G401 (cell line): ENCODE measurements at places on chromosomes 3 and 15.
A peak's percentile ranks its signal among the peaks of the same experiment; 100 is the strongest.

DNA sequence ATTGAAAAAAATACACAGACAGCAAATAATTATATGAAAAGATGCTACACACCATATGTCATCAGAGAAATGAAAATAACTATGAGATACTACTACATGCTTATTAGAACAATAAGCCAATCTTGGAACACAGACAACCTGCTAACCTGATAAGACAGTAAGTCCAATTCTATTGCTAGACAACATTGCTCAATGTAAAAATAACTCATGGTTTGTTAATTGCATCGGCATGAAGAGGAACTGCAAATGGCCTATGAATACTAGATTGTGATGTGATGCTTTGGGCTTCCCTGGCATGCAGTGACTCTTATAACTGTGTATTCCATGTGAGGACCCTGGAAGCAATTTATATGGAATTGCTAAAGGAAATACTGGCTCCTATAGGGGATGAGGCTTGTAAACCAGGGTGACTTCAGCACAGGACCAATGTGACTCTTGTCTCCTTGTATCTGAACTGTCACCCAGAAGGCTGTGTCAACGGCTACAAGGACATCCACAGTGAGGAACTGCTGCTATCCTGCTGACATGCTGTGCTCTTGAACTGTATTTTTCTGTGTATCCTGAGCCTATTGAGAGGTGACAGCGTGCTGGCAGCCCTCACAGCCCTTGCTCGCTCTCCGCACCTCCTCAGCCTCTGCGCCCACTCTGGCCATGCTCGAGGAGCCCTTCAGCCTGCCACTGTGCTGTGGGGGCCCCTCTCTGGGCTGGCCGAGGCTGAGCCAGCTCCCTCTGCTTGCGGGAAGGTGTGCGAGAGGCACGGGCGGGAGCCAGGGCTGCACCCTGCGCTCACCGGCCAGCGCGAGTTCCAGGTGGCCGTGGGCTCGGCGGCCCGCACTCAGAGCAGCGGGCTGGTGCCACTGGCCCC is 385.7 kb downstream of the CNTN4 start:
- no peak for DNase-seq

DNA sequence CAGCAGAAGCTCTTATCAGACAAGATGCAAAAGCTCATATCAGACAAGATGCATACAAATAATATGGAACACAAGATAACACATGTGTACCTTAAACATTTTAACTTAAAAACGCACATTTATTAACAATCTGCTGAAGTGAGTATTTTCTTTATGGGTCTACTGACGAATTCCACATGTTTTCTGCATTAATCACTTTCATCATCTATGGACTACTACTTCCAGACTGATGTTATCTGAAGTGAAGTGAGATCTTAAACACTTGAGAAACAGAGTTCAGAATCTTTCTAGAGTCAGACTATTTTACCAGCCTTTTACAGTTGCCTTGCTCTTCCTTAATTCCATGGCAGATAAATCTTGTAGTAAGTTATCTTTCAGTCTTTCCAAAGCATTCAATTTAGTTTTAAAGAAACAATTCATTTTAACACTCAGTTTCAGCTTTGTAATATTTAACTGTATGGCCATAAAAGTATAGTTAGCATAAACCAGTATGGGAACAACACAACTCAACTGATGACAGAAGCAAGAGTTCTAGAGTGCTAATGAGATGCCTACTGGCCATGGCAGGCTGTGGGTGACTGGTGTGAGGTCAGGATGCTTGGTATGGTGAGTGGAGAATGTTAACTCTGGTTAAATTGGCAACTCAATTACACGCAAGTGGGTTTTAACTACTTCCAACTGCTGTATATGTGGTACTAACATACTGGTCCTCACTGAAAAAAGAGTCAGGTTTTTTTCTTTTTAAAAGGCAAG is 9.8 kb downstream of the CMTM6 start:
- DNase-seq, result no peak

DNA sequence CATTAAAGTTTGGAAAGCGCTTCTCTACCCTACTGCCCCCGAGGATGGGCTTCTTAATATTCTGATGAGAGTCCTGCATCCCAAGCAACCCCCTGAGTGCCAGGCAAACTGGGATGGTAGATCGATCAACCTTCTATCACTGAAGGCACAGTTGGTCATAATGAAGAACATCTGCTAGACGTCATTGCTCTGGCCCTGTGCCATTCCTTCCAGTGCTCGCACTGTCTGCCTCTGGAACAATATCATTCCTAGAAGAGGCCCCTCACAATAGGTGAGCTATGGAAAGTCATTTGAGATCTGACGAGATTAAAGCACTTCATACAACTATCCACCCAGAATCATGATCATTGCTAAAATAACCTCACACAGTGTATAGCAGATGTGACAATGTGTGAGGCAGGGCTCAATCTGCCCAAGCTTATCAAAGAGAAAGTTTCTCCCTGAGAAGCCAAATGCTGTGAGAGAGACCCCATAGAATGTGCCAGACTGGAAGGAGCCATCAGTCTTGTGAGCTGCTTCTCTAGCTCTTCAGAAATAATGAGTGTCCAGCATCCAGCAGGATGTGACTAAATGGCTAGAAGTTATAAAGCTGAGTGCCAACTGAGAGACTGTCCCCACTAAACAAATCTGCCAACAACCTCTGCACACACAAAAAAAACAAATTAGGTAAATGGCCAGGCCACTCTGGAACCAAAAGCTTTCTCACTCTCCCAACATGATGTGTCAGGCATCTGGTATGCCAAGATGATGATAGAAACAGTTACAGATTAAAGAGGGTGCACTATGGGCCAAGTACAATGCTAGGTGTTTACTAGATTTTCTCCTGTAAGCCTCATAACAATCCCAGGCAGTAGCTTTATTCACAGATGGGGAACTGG is 165.5 kb downstream of the NECTIN3 start:
- DNase-seq, result no peak

GRCh38 chr3:122025296-122025695 is 3.2 kb upstream of the ILDR1 start:
- no peak for DNase-seq

- no peak for DNase-seq
These were observed 320.3 kb upstream of the SATB1 start for GRCh38 chr3:18745472-18745871.

DNA sequence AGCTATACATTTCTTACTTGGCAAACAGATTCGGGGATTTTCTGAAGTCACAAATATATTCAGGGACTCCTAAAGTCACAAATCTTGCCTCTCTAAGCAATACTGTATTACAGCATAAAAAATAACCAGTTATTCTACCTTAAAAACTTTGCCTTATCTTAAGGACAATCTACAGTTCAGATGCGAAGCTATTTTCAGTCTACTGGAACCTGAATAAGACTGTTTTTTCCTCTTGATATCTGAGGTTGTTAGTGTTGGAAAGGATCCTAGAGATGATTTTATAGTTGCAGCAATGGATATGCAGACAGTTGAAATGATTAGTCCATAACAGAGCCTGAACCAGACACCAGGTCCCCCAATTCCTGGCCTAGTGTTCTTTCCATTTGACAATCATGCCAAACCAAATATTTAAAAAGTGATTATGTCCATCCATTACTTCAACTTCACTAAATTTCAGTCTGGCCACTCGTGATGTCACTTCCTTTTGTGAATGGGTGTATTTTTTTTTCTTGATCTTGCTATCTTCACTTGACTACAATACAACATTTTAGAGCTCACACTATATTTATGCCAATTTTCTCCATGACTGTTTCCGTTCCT is 1.8 kb downstream of the HDGFL3 start:
- peak; percentile 30 for DNase-seq

DNA sequence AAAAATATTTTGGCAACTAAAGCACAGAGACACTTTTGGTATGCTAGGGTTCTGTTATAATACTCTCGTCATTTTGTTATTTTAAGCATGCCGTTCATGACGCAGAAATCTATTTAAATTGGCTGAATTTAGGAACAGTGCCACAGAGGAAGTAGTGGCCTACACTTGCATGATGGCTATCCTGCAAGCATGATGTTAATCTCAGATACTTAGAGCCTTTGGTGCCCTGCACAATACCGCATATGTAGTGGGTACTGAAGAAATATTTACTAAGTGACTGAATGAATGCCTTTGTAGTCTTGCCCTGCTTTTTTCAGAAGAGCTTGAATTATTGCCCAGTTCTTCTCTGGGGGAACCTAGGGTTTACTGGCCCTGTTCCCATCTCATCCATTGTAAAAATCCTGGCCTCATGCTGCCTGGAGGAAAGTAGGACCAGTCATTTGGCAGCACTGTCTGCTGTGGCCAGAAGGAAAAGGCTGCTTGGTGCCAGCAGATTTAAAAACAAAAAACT is 79.0 kb downstream of the SERPINI1 start:
- peak; percentile 97 for DNase-seq

DNA sequence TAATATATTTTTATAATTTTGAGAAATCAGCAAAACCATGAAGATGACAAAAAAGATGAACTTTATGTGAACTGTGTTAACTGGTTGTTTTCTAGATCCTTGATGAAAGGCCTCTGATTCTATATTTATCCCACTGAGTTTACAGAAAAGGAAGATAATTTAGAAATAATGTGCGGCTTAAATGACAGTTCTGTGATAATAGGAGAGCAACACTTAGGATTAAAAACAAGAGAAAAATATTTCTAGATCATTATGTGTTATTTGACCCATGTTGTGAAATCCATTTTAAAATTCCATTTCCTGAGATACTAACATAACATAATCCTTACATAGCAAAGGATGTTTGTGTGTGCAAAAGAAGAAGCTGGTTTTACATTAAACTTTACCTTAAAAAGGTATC is 598.0 kb downstream of the DIPK2A start:
- no peak for DNase-seq

- DNase-seq, result no peak
These were observed 662.9 kb downstream of the SQOR start for GRCh38 chr15:46297766-46298165.

GRCh38 chr15:70834999-70835398 is 19.0 kb downstream of the LARP6 start:
- no peak for DNase-seq

DNA sequence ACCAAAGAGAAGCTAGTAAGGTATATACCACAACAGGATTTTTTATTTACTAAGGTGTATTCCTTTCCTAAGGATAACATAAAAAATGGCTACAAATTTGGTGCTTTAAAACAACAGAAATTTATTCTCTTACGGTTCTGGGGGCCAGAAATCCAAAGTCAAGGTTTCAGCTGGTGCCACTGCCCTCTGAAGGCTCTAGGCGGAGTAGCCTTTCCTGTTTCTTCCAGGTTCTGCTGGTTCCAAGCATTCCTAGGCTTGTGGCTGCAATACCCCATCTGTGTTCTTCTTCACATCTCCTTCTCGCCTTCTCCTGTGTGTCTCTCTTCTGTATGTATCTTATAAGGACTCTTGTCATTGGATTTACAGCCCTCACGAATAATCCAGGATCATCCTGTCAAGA is 549.9 kb downstream of the GRM7 start:
- no peak for DNase-seq

- no peak for DNase-seq
These were observed 336.3 kb upstream of the CFAP20DC start for GRCh38 chr3:59386165-59386564.

GRCh38 chr3:1404270-1404962 is 311.6 kb downstream of the CNTN6 start:
- peak; percentile 20 for DNase-seq

DNA sequence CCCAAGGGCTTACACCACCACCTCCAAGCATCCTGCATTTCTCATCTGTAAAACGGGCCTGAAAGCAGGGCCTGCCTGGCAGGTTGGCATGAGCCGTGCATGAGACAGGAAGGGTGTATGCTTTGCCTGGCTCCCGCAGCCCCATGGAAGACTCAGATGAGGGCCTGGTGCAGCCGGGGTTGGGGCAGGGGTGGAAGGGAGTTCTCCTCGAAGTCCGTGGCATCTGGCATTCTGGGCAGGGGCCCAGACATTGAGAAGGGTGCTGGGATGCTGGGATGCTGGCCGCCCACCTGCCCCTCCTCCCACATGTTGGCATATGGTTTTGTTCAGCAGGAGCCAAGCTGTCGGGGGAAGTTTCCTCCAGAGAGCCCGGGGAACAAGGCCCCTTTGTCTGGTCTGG is 13.0 kb upstream of the FBLN2 start:
- peak; percentile 30 for DNase-seq

DNA sequence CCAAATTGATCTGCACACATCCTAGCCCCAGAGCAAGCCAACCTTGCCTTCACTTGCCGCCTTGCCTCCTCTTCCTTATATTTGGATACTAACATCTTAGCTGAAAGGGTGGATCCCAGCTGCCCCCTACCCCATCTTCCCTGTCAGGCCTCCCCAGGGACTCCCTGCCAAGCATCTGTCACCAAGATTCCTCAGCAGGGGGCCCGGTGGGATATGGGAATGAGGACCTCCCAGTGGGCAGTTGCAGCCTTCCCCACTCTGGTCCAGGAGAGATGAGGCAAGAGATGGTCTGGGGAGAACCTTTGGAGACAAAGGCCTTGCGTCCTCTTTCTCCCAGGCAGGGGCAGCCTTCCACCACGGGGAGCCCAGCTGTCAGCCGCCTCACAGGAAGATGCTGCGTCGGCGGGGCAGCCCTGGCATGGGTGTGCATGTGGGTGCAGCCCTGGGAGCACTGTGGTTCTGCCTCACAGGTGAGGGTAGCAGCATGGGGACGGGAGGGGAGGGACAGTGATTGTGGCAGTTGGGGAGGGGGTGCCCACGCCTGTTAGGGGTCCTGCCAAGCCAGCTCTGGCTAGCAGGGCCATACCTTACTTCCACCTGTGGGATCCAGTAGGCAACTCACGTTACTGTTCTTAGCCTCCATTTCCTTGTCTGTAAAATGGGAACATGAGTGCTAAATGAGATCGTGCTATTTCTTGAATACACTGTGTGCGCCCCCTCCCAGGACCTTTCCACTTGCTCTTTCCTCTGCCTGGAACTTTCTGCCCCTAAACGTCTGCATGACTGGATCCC is 15.3 kb downstream of the CD276 start:
- no peak for DNase-seq

GRCh38 chr3:29775340-29775739 is 494.5 kb downstream of the RBMS3 start:
- no peak for DNase-seq

DNA sequence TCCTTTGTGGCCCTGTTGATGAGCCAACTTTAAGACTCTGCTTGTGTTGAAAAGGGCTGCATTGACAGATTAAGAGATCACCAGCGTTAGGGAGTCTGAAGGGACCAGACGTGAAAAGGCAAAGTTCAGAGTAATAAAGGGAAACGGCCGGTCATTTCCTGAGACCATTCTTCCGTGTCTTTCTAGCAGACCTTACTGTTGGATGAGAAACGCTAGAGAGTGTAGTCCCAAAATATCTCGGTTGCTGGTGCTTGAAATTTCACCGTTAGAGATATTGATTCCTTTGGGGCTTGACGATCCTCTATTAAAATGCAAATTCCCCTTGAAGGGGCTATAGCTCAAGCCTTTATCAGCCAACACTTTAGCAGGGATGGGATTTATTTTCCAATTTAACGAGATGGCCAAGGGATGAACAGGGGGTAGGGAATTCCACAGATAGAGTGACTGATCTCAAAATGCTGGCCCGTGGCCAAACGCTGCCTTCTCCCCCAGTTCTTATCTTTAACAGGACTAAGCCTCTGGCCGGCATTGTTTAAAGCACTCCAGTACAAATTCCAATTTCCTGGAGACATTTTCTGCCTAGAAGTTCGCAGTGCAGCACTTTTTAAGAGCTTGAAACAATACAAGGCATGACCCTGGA is 250.4 kb downstream of the TJP1 start:
- DNase-seq, result peak; percentile 39
